ENCODE measurements at places on chromosomes 4 and X. TPM values are rescaled to one million over a fixed set of nuclear protein-coding genes. Genes with fewer than 3 reads are reported as not detected.

The DDX60 gene
- 17.7 TPM for total RNA-seq

The S100P gene
- total RNA-seq: not detected

The HTN1 gene
- total RNA-seq: not detected

The GLRA3 gene
- total RNA-seq: not detected

The HMGN5 gene
- total RNA-seq: 2.7 TPM

The CENPVL1 gene
- not detected for total RNA-seq

The LONRF3 gene
- 16.7 TPM for total RNA-seq

The CPLX1 gene
- 0.13 TPM for total RNA-seq

The CYBB gene
- not detected for total RNA-seq
